Endothelial cell of umbilical vein (primary cell): ENCODE measurements at places on chromosomes 5 and 9. TPM values are rescaled to one million over a fixed set of nuclear protein-coding genes. Genes with fewer than 3 reads are reported as not detected.

GRCh38 chr9:114847492-114848417, 41.9 kb upstream of the TNFSF15 start:
- DNase-seq, result no peak
- no peak overlapping the region for H3K4me3 ChIP-seq
- H3K36me3 ChIP-seq, result no peaks in the 10 kb centered on the region
- H3K27me3 ChIP-seq, result no peaks in the 10 kb centered on the region

The KCNMB1 gene
- total RNA-seq, result 0.29 TPM in 1 of 2 replicates, not detected in the other

DNA sequence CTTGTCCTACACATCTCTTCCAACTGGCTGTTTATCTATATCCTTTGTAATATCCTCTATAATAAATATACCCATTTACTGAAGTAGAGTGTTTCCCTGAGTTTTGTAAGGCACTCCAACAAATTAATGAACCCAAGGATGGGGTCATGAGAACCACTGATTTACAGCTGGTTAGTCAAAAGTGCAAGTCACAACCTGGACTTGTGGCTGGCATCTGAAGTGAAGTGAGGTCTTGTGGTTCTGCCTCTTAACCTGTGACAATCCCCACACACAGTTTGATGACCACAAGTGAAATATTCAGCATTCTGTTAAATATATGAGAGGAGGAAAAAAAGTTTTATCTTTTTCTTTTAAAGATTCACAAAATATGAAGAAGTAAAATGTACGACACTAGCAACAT, 126.1 kb downstream of the NR2F1-AS1 start:
- H3K4me3 ChIP-seq, result no peak overlapping the region
- DNase-seq, result no peak
- H3K27me3 ChIP-seq, result no peaks in the 10 kb centered on the region
- H3K36me3 ChIP-seq, result no peaks in the 10 kb centered on the region
- no peaks in the 10 kb centered on the region for H3K4me1 ChIP-seq

GRCh38 chr9:93297659-93298497, 113.9 kb downstream of the WNK2 start:
- no peaks in the 10 kb centered on the region for H3K36me3 ChIP-seq
- DNase-seq, result no peak
- no peaks in the 10 kb centered on the region for H3K27me3 ChIP-seq
- H3K27ac ChIP-seq, result no peak overlapping the region

DNA sequence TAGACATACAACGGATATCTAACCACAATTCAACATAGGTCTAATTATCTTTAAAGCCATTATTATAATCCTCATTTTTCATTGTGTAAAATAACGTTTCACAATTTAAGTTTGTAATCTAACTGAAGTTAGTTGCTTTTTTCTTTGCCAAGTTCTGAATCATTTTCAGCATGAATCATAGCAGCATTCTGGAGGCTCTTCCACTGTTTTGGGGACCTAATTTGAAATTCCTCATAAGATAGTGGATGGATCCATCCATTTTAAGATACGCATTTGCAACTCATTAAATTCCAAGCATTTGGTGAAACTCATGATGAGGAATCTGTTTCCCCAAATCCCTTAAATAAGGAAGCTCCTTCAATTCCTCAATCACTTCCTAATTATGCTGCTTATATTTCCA, 447.1 kb upstream of the CDH10 start:
- DNase-seq, result no peak
- H3K36me3 ChIP-seq, result no peaks in the 10 kb centered on the region
- H3K27me3 ChIP-seq, result no peaks in the 10 kb centered on the region
- H3K4me3 ChIP-seq, result no peak overlapping the region
- H3K4me1 ChIP-seq, result no peaks in the 10 kb centered on the region

GRCh38 chr5:31408814-31409213, 123.1 kb downstream of the DROSHA start:
- no peaks in the 10 kb centered on the region for H3K27me3 ChIP-seq
- H3K4me1 ChIP-seq, result peaks cover 16% of the 10 kb centered on the region
- H3K27ac ChIP-seq, result no peak overlapping the region
- no peak for DNase-seq
- H3K4me3 ChIP-seq, result no peak overlapping the region
